ENCODE measurements at places on chromosomes 2 and 18. TPM values are rescaled to one million over a fixed set of nuclear protein-coding genes. Genes with fewer than 3 reads are reported as not detected.

Gene CXCR1
- total RNA-seq = not detected

DNA sequence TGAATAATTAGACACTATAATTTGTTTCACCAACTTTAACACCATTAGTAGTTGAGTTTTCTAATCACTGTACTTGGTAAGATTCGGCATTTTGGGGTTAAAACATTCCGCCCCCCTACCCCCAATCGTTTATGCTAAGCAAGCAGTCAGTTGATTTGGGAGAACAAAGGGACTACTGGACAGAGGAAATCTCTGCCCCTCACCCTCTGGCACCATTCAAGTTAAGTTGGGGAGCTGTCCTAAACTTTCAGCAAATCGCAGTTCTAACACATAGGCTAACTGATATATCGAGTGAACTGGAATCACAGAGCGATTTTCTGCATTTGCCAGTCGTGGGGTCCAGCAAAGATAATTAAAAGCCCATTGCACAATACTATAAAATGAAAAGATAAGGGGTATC is 5.6 kb downstream of the KLF7 start:
- no peak overlapping the region for H3K27ac ChIP-seq
- no peak overlapping the region for H3K4me3 ChIP-seq
- no peaks in the 10 kb centered on the region for H3K27me3 ChIP-seq
- peak; percentile 33 for DNase-seq
- H3K4me1 ChIP-seq = peaks cover 54% of the 10 kb centered on the region

DNA sequence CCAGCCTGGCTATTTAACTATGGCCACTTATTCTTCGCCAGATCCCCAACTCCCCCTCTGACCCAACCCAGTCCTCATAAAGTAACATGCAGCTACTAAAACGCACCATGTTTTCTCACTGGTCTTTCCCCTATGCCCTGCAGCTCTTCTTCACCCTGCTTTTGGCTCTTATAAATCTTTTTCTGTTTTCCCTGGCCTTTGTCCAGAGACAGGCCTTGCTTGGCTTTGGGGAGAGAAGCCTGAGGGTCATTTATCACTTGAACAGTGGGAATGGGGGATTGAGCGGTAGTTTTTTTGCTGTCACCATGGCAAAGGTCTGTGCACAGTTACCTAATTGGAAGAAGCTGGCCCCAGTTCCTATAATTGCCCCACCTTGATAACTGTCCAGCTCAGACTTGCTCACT is 202.9 kb upstream of the NT5C1B start:
- peak; percentile 69 for DNase-seq
- no peaks in the 10 kb centered on the region for H3K27me3 ChIP-seq
- peaks cover 14% of the 10 kb centered on the region for H3K4me1 ChIP-seq
- H3K4me3 ChIP-seq = no peak overlapping the region

Gene OR6B2
- not detected for total RNA-seq

Gene DNAJC10
- total RNA-seq = 166 TPM

Gene ANKRD30B
- total RNA-seq = not detected

Gene SGPP2
- total RNA-seq = 0.20 TPM

GRCh38 chr2:186950694-186951093 is 101.7 kb upstream of the ZSWIM2 start:
- no peak overlapping the region for H3K4me3 ChIP-seq
- H3K36me3 ChIP-seq = no peaks in the 10 kb centered on the region
- H3K27ac ChIP-seq = no peak overlapping the region

- H3K27me3 ChIP-seq = no peaks in the 10 kb centered on the region
- no peak for DNase-seq
- H3K27ac ChIP-seq = no peak overlapping the region
- H3K4me1 ChIP-seq = no peaks in the 10 kb centered on the region
- no peaks in the 10 kb centered on the region for H3K36me3 ChIP-seq
- no peak overlapping the region for H3K4me3 ChIP-seq
These were observed 477.1 kb upstream of the ID2 start for GRCh38 chr2:8204711-8205110.

Gene IL36G
- total RNA-seq = not detected

GRCh38 chr2:138841459-138841858 is 61.3 kb upstream of the NXPH2 start:
- no peak for DNase-seq
- H3K27me3 ChIP-seq = no peaks in the 10 kb centered on the region
- no peak overlapping the region for H3K4me3 ChIP-seq
- no peaks in the 10 kb centered on the region for H3K36me3 ChIP-seq
- no peak overlapping the region for H3K27ac ChIP-seq

DNA sequence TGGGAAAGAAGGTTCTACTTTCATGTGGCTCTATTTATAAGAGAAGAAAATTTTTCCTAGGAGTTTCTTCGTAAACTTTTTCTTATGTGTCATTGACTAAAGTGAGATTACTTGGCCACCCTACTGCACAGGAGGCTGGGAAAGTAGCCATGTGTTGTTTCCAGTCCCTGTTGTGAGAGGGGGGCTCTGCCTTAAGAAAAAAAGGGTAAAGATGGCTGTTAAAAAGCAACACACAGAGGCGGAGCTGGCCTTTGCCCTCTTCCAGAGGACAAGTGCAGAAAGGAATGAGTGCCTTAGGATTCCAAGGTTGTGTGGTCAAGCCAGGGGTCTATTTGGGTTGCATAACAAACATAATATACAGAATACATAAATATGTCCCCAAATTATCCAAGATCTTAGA is 230.0 kb upstream of the CXCR4 start:
- no peaks in the 10 kb centered on the region for H3K4me1 ChIP-seq
- H3K27ac ChIP-seq = no peak overlapping the region

GRCh38 chr2:168639441-168639898 is 163.0 kb upstream of the NOSTRIN start:
- no peaks in the 10 kb centered on the region for H3K27me3 ChIP-seq
- H3K4me3 ChIP-seq = no peak overlapping the region
- H3K4me1 ChIP-seq = no peaks in the 10 kb centered on the region
- no peak overlapping the region for H3K27ac ChIP-seq
- no peaks in the 10 kb centered on the region for H3K36me3 ChIP-seq

DNA sequence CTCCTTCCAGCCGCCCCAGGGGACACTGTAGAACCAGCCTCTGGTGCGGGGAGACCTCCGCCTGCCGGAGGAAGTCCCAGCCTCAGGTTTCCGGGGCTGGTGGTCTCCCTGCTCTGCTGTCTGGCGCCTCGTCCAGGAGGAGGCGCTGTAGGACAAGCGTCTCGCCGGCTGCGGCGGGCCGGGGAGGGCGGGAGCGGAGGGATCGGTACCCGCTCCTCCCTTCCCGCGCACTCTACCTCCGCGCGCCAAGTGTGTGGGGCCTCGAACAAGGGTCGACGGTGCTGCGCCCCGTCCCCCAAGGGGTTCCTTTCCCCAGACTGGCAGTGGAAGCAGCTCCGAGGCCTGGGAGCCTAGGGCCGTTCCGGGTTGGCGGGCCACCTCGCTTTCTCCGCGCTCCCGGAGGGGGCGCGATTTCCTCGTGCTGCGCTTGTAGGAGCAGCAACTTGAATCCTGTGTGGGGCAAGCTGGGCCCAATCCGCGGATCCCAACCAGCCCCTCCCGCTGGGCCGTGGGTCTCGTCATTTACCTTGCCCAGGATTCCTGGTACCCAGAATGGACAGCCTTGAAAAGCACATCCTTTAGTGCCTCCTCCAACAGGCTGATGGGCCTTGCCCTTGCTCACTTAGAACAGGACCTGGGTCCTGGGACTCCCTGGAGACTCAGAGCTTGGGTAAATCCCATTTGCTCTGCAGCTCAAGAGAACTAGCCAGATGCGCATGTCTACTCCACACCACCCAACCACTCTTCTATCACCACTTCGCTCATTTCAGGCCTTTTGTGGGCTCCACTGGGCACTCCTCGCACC is 10.6 kb upstream of the HOXD4 start:
- no peaks in the 10 kb centered on the region for H3K36me3 ChIP-seq
- peak overlapping the region; percentile 45 for H3K4me3 ChIP-seq
- no peak overlapping the region for H3K27ac ChIP-seq
- H3K4me1 ChIP-seq = peaks cover 8% of the 10 kb centered on the region
- DNase-seq = no peak

DNA sequence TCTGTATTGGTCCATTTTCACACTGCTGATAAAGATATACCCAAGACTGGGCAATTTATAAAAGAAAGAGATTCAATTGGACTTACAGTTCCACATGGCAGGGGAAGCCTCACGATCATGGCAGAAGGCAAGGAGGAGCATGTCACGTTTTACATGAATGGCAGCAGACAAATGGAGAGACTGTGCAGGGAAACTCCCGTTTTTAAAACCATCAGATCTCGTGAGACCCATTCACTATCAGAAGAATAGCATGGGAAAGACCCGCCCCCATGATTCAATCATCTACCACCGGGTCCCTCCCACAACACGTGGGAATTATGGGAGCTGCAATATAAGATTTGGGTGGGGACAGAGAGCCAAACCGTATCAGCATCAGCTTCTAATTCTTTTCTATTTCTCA is 217.0 kb downstream of the ANAPC1 start:
- peaks cover 18% of the 10 kb centered on the region for H3K4me1 ChIP-seq
- H3K36me3 ChIP-seq = no peaks in the 10 kb centered on the region
- H3K4me3 ChIP-seq = no peak overlapping the region
- H3K27ac ChIP-seq = no peak overlapping the region
- no peak for DNase-seq
- H3K27me3 ChIP-seq = no peaks in the 10 kb centered on the region

Gene CDH7
- 0.43 TPM for total RNA-seq

Gene EN1
- not detected for total RNA-seq

GRCh38 chr2:17195016-17195415 is 323.2 kb downstream of the RAD51AP2 start:
- no peaks in the 10 kb centered on the region for H3K36me3 ChIP-seq
- no peaks in the 10 kb centered on the region for H3K4me1 ChIP-seq

Gene RAB6D
- total RNA-seq = 0.43 TPM

Gene NMUR1
- not detected for total RNA-seq

- peaks cover 21% of the 10 kb centered on the region for H3K36me3 ChIP-seq
- no peaks in the 10 kb centered on the region for H3K4me1 ChIP-seq
- no peak overlapping the region for H3K4me3 ChIP-seq
- no peaks in the 10 kb centered on the region for H3K27me3 ChIP-seq
These were observed 75.4 kb downstream of the STK25 start for GRCh38 chr2:241432824-241433448.

DNA sequence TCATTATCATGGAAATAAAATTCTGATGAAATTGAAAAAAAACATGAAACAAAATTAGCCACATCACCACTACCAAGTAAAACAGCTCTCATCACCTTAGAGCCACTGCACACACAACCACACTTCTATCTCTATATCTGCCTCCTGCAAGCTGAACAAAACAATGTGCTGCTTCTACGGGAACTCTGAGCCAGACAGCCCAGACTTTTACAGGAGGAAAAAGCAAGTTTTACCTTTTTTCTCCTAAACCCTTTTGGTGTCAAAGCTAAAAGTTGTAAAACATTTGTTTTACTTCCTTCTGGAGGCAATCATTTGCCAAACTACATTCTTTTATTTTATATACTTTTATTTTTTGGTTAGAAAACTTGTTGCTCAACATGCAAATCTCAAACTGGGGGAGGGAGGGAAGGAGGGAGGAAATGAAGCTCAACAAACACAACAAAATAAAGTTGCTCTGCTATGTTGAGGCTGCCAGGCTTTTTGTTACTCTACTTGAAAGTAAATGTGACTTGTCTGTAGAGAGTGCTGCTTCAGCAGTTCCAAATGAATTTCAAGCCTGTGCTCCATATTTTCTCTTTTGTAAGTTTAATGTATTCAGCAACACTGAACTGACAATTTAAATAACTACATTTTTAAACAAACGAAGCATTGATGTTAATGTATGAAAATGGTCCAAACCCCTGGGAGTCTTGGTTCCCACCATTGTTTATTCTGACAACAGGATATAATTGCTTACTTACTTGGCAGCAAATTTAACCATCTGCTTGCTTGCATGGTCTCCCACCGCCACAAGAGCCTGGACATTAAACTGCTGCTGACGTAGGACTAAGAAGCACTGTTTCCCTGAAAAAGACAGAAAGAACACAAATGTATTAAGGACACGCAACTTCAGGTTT is 24.5 kb downstream of the DARS1 start:
- H3K27ac ChIP-seq = peak overlapping the region; percentile 22
- H3K36me3 ChIP-seq = peaks cover 7% of the 10 kb centered on the region
- peaks cover 5% of the 10 kb centered on the region for H3K4me1 ChIP-seq
- H3K27me3 ChIP-seq = no peaks in the 10 kb centered on the region

GRCh38 chr2:226312155-226312554 is 487.5 kb downstream of the IRS1 start:
- H3K4me3 ChIP-seq = no peak overlapping the region
- no peaks in the 10 kb centered on the region for H3K4me1 ChIP-seq
- no peaks in the 10 kb centered on the region for H3K36me3 ChIP-seq
- H3K27me3 ChIP-seq = no peaks in the 10 kb centered on the region
- no peak for DNase-seq

All from astrocyte (in vitro differentiated cells and primary cell).